Psoas muscle (tissue), 8 donors: ENCODE measurements at places on chromosomes 2 and 18.

DNA sequence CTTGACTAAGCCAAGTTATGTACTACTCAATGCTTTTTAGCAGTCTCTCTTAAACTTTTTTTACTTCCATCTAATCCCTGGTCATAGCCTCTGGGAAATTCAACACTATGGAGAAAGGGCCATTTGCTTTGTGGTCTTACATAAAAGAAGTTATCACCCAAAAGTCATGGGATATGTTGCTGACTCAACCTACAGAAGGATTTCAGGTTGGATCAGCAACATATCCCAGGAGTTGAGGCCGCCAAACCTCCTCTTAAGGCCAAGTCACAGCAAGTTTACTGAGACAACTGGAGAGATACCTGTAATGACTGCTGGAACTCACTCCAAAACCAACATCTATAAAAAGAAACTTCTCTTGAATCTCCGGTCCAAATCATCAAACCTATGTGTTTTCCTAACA, 141.1 kb downstream of the IRS1 start:
- DNase-seq = no peak

DNA sequence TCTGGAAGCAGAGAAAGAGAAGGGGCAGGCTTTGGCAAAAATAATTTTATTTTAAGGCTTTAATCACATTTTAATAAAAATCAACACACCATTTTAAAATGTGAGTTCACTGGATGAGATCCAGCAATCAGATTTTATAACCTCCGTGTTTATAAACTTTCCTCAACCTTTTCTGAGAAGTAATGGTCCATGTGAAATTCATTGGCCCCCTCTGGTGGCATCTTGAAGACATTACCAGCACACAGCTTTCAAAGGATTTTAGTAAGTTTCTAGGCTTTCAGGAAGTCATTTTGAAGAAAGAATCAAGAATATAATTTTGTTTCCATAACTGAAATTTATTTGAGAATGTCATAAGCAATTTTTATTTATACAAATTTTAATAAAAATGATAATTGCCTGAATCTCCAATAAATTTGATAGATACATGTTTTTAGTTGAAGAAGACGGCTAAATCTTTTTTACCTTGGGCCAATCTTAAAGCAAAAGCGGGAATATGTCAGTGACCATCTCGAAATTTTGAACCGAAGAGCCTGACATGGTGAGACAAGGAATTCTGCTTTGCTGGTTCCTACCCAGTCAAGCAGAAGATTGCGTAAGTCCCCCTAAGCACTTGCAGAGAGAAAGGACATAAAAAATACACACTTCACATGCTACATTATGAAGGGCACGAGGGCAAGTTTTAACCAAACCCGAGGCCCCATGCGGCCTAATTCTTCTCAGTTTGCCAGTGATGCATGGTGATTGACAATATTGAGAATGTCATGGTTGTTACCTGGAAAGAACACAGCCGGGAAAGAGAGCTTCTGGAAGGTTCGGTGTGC, 128.4 kb upstream of the CBLN2 start:
- no peak for DNase-seq

- DNase-seq = peak; percentile 73
These were observed 72.8 kb upstream of the TAF1B start for GRCh38 chr2:9770308-9771100.

DNA sequence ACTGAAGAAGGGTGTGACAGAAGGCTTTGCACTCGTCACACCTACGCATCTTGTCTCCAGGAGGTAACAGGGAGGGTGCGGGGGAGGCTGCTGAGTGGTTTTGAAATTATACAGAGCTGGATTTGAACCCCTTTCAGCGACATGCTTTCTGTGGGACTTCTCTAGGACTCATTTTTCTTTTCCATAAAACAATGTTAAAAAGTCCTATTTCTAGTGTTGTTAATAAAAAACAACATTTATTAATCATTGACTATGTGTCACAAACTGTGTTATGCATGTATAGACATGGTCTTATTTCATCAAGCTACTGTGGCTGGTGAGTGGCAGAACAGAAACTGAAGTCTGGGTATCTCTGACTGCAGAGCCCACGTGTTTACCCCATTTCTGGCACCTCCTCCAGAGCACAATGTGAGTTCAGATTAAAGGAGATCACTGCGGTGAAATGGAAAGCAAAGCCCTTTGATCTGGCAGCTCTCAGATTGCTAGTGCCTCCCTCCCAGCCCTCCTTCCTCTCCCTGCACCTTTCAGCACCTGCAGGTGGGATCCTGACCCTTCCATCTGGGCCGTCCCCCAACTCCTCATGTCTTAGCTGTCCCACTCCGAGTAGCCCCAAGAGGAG, 315.5 kb upstream of the MYT1L start:
- DNase-seq = no peak

- DNase-seq = no peak
These were observed 8.4 kb downstream of the ASB1 start for GRCh38 chr2:238434846-238435751.

DNA sequence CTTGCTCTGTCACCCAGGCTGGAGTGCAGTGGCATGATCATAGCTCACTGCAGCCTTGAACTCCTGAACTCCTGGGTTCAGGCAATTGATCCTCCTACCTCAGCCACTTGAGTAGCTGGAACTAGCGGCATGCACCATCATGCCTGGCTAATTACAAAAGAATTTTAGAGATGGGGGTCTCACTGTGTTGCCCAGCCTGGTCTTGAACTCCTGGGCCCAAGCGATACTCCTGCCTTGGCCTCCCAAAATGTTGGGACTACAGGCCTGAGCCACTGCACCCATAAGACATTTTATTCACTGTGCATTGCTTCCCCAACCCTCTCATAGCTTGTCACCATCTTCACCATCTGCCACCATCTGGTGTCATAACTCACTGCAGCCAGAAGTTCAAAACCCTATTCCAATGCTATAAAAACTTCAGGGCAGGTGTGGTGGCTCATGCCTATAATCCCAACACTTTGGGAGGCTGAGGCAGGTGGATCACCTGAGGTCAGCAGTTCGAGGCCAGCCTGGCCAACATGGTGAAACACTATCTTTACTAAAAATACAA, 78.7 kb downstream of the NCAPH start:
- no peak for DNase-seq

GRCh38 chr2:197453914-197454398, 604 bp downstream of the COQ10B start:
- DNase-seq = no peak

DNA sequence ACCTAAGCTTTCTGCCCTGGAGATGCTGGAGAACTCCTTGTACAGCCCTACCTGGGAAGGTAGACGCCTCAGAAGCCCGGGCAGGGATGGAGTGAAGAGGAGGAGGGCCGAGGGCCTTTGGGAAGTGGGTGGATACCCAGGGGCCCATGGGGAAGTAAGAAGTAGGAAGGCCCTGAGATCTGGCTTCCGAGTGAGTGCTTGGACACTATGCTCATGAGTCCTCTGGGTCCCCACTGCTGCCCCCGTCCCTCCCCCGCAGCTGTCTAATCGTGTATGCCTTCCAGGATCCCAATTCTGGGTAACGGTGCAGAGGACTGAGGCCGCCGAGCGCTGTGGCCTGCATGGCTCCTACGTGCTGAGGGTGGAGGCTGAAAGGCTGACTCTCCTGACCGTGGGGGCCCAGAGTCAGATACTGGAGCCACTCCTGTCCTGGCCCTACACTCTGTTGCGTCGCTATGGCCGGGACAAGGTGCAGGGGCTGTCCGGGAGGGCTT, 1.1 kb downstream of the DOK1 start:
- DNase-seq = no peak

DNA sequence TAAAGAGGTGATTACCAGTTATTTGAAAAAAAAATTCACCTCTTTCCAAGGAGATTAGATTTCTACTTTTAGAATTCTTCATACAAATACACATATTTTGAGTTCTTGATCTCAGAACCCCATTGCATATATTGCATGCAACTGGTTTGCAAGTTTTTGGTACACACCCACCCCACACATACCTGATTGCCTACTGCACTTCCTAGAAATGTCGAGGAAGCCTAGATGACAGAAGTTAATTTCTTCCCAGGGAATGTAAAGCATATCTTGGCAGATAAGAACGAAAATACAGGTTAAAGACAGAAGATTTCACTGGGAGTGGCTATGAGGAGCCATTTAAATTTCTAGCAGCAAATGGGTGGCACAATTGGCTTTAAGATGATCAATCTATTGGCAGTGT, 67.1 kb upstream of the IL1R1 start:
- no peak for DNase-seq

DNA sequence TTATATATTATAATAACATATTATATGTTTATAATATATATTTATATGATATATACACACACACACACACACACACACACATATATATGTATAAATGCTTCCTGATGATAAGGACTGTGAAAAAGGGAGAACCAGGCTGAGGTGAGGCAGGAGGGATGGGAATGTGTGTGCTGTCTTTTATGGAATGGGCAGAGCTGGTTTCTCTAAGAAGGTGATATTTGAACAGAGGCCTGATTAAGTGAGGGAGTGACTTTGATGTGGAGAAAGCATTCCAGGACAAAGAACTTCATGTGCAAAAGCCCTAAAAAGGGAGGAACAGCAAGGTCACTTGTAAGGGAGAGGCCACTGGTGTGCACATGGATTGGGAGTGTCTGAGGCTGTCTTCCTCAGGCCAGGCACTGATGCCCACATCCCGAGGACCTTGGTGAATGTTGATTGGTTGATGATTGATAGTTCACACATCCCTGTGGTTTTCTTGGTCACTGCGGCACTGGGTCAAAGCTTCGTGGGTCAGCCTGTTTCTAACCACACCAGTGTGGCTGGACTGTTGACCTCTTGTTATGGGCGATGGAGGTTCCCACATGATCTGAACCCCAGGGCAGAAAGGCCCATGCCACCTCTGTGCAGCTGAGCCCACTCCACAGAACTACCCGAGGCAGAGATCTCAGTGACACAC, 196.9 kb downstream of the MYCN start:
- DNase-seq = no peak
